AML-193 (cell line): ENCODE measurements at places on chromosomes 7 and 10.

GRCh38 chr7:105473163-105473562 lies 48.9 kb downstream of the PUS7 start:
- DNase-seq: no peak

DNA sequence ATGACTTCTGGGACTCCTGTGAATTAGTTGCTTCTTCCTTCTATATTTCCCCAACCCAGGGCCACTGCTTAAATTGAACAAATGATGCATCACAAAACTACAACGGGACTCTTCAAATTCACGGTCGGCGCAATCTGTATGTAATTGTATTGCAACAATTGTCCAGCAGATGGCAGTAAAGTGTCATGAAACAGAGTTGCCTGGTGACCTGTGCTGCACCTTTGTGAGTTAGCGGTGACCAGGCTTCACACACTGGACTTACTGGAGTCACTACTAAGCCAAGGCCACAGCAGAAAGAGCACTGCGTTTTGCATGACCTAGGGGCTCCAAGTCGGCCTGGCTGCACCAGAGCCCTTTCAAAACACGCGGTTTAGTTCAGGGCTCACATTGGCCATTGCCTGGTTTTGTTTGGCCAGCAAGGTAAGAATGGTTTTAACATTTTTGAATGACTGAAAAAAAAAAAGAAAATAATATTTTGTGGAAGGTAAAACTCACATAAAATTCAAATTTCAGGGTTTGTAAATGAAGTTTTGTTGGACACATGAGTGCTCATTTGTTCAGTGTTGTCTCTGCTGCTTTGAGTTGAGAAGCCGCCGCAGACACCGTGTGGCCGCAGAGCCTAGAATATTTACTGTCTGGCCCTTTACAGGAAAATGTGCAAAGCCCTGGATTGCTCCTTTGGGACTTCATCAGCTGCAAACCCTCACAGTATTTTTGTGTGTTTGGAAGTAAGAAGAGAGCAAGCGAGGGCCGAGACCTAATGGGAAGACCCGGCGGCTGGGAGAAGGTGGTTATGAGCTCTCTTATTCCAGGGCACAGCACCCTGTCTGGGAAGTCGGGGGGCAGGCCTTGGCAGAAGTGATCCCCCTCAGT lies 23.2 kb upstream of the ZNF32 start:
- peak; percentile 27 for DNase-seq

DNA sequence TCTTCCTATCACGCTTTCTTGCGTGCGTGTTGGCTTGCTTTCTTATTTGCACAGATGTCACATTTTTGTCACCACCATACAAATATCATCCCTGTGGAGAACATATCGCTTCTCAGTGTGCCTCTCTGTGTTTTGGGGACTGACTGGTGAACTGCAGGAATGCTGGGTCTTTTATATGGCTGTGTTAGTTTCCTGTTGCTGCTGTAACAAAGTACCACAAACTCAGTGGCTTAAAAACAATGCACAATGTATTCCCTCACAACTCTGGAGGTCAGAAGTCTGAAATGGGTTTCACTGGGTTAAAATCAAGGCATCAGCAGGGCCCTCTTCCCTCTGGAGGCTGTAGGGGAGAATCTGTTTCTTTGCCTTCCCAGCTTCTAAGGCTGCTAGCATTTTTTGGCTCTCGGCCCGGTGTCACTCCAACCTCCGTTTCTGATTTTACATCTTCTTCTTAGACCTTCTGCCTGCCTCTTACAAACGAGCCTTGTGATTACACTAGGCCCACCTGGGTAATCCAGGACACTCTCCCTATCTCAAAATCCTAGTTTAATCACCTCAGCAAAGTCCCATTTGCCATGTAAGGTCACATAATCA lies 82.0 kb downstream of the LRMDA start:
- DNase-seq: no peak

DNA sequence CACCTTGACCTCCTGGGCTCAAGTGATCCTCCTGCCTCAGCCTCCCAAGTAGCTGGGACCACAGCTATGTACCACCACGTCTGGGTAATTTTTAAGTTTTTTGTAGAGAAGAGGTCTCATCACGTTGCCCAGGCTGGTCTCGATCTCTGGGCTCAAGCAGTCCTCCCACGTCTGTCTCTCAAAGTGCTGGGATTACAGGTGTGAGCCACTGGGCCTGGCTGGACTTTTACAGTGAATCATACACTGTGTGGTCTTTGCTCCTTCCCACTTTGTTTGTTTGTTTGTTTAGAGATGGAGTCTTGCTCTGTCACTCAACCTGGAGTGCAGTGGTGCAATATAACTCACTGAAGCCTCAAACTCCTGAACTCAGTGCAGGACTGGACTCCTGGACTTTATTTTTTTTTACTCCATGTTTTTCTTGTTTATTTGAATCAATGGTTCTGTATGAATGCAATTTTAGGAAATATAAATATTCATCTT lies 12.5 kb downstream of the PPIA start:
- DNase-seq: no peak
